ENCODE measurements at places on chromosomes 7 and 10. TPM values are rescaled to one million over a fixed set of nuclear protein-coding genes. Genes with fewer than 3 reads are reported as not detected.

KIN gene
- 10.3 TPM for total RNA-seq

LIPF gene
- not detected for total RNA-seq

ATP6V0A4 gene
- 0.83 TPM for total RNA-seq

PILRA gene
- 14.3 TPM for total RNA-seq

PTPRN2 gene
- 132 TPM for total RNA-seq

CCDC146 gene
- total RNA-seq, result 18.8 TPM

MMP21 gene
- total RNA-seq, result 0.30 TPM

TMEM196 gene
- 8.5 TPM for total RNA-seq

MCM10 gene
- total RNA-seq, result not detected

DPYSL4 gene
- 47.4 TPM for total RNA-seq

GIMAP8 gene
- 3.9 TPM for total RNA-seq

H2BK1 gene
- not detected for total RNA-seq

SLC26A3 gene
- total RNA-seq, result not detected

CCDC172 gene
- not detected for total RNA-seq

CLDN15 gene
- 6.3 TPM for total RNA-seq

HOXA7 gene
- total RNA-seq, result not detected

CYP3A4 gene
- total RNA-seq, result not detected

PAX4 gene
- not detected for total RNA-seq

KLF14 gene
- not detected for total RNA-seq

LRMDA gene
- 12.1 TPM for total RNA-seq

HECW1 gene
- total RNA-seq, result 91.5 TPM

SEMA3E gene
- total RNA-seq, result 13.1 TPM

NCF1 gene
- total RNA-seq, result 2.4 TPM

FANK1 gene
- total RNA-seq, result 5.9 TPM

CALHM2 gene
- total RNA-seq, result 12.8 TPM

BUD23 gene
- 46.4 TPM for total RNA-seq

ECHDC3 gene
- total RNA-seq, result 1.1 TPM

JMJD1C gene
- total RNA-seq, result 126 TPM

All from dorsolateral prefrontal cortex (tissue), 122 donors.